Lower lobe of right lung (tissue), 2 donors: ENCODE measurements at places on chromosomes 7 and 10. TPM values are rescaled to one million over a fixed set of nuclear protein-coding genes. Genes with fewer than 3 reads are reported as not detected.

- DNase-seq, result no peak
Measured at GRCh38 chr10:71127104-71127503, 85.3 kb upstream of the UNC5B start.

RFC2 gene
- 18.5 TPM for total RNA-seq

DNA sequence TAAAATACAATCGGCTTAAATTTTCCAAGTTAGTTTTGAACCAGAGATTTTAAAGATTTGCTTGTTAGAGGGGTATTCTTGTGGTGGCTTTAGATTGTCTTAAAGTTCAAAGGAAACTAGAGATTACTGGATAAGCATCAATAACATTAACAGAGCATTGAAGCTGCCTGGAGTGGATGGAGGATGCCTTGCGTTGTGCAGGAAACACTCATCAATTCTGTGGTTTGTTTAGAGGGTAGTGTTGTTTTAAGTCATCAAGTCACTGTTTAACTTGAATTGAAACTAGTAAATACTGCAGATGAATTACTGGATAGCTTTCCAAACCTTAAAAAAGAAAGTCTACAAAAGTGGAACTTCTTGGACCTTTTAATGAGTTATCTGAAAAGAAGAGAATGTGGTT, 218.6 kb downstream of the CELF2 start:
- DNase-seq, result no peak

DNA sequence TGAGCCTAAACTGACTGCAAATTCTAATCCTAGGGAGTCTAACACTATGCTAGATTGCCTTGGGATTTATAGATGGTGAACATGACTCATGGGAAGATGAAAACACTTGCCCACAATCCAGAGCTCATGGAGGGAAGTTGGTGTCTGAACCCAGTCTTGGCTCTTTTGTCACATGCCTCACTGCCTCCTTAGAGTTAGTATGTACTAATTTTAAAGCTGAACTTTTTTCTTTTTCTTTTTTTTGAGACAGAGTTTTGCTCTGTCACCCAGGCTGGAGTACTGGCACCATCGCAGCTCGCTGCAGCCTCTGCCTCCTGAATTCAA, 14.4 kb downstream of the MRPL32 start:
- DNase-seq, result no peak

DNA sequence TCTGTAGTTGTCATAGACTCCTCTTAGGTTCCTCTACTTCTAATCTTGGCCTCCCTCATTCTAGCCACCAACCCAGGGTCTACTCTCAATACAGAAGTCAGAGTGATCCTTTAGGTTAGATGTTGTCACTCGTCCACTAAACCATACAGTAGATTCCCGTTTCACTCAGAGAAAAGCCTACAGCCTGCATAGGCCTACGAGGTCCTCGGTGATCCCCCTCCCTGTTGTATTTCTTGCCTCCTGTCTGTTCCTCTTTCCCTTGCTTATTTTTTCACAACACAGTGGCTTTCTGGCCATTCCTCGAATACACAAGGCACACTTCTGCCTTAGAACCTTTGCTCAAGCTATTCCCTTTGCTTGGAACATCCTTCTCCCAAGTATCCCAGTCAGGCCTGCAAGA, 183.0 kb upstream of the PRSS1 start:
- DNase-seq, result no peak

DNA sequence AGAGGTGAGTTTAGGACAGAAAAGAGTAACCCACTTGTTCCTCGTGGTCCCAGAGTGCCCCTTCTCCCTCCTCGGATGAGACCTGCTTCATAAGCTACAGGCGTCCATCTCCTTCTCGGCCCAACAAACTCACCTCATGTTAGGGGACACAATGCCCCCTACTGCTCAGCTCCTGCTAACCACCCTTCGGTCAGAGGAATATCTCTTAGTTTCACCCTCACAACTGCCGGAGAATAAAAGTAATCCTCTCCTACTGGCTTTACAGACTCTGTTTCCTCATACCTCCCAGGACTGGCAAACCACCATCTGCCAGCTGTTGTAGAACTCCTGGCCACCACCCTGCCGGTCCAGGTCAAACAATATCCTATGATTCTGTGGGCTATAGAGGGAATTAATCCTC, 3.2 kb downstream of the AKR1B15 start:
- no peak for DNase-seq

DNA sequence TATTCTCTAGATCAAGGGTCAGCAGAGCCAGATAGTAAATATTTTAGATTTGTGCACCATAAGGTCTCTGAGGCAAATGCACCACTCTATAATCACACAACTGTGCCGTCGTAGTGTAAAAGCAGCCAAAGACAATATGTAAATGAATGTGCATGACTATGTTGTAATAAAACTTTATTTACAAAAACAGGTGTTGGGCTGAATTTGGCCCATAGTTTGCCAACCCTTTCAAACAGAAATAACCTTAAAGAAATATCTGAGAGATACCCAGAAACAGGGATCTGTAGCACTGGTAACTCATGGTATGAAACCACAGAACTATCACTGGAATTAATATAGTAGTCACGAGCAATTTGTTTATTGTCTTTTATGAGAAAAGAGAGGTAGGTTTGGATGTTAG, 86.0 kb downstream of the ARID5B start:
- DNase-seq, result no peak

KMT2C gene
- total RNA-seq, result 101 TPM

DNA sequence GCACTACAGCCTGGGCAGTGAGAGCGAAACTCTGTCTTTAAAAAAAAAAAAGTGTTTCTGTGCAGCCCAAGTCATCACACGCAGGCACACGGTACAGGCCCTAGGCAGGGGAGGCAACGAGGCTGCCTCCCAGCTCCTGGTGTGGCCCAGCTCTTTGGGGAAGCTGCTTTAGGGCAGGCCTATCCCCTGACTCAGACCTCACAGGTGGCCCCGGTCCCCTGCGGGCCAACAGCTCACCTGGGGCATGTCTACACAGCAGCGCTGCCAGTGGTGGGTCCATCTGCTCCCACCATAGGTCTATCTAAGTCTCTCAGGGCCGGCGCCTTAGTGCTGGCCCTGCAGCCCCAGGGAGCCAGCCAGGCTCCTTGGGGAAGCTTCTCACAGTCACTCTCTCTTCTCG, 31.4 kb downstream of the ZAN start:
- no peak for DNase-seq

DNA sequence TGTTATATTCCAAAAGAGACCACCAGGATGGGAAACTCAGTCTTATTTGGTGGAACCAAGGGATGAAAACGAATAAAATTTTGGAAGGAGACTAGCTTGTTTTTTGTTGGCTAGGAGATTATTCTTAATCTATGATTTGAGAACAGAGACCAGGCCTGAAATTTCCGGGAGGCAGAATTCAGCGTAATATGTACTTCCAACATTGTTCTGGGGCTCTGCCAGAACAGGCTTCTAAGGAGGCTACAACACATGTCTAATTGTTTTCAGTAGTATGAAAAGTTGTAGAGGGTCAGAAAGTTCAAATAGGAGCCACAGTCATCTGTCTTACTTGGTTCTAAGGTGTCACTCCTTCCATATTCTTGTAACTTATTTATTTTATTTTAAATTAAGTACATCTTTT, 1.7 kb downstream of the DDX21 start:
- DNase-seq, result no peak

PALD1 gene
- total RNA-seq, result 16.0 TPM

PRLHR gene
- not detected for total RNA-seq

GRCh38 chr10:92740762-92741161, 51.0 kb downstream of the HHEX start:
- no peak for DNase-seq

CALHM3 gene
- total RNA-seq, result not detected

DNA sequence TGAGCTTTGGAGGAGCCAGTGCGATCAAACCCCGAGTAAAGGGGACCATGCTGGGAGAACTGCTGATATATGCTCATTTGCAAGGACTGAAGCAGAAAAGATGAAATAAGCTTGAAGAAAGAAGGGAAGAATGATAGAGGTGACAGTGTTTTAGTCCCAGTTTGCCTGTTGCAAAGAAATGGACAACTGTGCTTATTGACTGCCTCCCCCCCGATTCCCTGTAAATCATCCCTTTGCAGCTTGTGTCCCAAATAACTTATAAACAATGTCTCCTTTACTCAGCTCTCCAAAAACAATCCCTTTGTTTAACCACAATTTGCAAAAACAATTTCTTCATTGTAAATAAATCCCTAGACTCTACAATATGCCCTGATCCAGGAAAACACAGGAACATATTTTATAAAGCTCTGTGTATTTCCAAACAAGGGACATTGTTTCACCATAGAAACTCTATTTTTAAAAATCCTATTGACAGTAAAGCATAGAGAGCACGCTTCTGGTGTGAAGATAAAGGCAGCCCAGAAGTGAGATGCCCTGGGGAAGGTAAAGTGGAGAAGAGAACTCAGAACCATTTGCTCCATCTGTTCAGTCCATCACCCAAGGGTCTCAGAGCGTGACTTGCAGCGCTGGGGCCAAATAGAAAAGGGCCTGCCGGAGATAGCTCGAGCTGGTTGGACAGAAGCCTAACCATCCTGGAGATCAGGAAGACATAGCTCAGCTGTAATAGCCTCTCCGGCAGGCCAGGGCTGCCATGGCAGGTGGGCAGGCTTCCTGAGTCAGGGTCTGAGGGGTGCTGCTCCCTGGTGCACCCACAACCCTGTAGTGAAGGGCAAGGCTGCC, 280.5 kb downstream of the WDR11 start:
- DNase-seq, result no peak

NUTM2B gene
- 2.5 TPM for total RNA-seq

FBXL13 gene
- total RNA-seq, result 3.4 TPM

CPA2 gene
- total RNA-seq, result not detected

GRCh38 chr10:112039823-112040222, 143.7 kb downstream of the GPAM start:
- no peak for DNase-seq

SPDYE18 gene
- 1.5 TPM for total RNA-seq
